ENCODE measurements at places on chromosomes 11 and 22.

GRCh38 chr22:42892156-42892555 is 35.1 kb upstream of the ARFGAP3 start:
- no peak for DNase-seq

DNA sequence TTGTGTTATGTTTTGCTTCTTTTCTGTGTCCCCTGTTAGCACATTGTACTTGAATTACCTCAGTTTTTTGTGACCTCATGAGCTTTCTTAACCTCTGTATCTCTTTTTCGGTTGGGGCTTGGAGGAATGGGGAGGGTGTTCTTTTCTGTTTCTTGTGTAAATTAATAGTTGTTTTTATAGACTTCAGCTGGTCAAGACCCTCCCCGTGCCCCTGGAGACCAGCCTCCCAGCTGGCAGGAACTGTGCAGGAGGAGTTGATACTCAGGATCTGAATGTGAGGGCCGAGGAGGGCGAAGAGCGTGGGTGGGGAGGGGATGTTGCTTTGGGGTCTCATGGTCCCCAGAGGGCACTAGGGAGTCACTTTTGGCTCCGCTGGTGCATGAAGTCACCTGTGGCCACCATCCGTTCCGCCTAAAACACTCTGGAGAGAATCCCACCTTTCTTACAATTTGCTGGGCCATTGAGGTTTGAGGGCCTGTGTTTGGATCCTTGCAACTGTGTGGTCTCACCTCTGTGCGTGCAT is 44.3 kb upstream of the NNMT start:
- DNase-seq = no peak

- DNase-seq = no peak
These were observed 18.1 kb upstream of the RASD2 start for GRCh38 chr22:35522225-35523149.

GRCh38 chr22:28939932-28940331 is 56.6 kb downstream of the ZNRF3 start:
- DNase-seq = no peak

DNA sequence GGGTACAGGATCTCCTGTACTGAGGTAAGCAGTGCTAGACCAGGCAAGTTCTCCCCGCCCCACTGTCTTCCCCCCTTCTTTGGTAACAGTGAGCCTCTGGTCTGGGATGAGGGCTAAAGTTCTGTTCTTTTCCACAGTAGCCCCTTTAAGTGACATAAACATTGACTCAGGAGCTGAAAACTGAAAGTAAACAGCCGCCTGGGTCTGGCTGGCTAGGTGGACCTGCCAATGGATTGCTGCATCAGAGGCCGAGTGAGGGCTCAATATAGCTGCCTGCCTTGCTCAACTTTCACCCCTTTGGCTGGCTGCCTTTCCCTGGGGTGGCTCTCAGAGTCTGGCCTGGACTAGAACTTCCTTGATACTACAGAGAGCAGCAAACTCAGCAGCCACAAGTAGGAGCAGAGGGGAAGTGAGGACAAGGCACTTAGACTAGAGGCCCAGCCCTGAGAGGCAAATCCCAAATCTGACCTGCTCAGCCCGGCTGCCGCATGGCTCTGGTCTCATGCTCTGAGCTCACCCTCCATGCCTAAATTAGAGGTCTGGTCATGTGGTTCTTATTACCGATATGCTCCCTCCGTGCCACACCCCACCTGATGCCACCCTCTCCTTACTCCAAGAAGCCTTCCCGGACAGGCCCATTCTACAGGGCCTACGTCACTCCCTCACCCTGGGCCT is 9.6 kb upstream of the UCP3 start:
- no peak for DNase-seq

DNA sequence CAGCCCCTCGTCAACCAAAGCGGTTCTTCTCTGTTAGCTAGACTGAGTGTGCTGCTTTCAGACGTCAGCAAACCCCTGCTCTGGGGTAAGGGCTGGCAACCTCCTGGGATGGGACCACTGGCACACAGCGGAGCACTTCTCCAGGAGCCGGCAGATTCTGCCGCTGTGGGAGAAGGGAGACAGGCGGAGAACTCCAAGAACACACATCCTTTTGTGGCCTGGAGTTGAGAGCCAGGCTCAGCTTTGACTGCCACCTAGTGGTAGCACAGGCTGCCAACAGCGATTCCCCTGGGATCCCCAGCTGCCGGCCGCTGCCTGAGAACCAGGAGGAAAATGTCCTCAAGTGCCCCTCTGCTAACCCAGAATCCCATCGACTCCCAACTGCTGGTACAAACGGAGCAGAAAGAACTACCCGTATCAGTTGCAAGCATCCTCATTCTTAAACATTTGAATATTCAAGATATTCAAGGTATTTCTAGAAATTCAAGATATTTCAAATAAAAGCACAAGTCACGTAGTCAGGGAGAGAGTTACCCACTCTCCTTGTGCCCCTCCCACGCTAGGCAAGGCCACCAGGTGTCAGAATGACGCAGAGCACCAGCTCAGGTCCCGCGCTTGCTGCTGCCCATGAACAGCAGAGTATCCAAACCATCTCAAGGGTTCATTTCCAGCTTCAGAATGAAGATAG is 4.9 kb downstream of the LTO1 start:
- peak; percentile 54 for DNase-seq

DNA sequence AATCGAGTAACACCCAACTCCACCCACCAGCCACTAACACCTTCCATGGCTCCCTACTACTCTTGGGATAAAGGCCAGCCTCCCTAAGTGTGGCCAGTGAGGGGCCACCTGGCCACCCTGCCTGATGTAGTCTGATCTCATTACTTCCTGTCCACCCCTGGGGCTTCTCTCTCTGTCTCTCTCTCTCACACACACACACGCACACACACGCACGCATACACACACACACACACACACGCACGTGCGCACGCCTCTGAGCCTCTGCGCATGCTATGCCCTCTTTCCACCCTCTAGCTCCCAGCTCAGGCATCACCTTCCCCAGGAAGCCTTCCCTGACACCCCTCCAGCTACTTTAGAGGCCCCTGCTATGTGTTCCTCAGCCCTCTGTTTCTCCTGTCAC is 3.9 kb downstream of the MFNG start:
- DNase-seq = no peak

GRCh38 chr11:94472916-94473799 is 20.5 kb downstream of the MRE11 start:
- no peak for DNase-seq

GRCh38 chr11:28140689-28141455 is 32.7 kb downstream of the METTL15 start:
- DNase-seq = no peak

GRCh38 chr22:29382580-29383302 is 5.6 kb downstream of the AP1B1 start:
- DNase-seq = no peak

DNA sequence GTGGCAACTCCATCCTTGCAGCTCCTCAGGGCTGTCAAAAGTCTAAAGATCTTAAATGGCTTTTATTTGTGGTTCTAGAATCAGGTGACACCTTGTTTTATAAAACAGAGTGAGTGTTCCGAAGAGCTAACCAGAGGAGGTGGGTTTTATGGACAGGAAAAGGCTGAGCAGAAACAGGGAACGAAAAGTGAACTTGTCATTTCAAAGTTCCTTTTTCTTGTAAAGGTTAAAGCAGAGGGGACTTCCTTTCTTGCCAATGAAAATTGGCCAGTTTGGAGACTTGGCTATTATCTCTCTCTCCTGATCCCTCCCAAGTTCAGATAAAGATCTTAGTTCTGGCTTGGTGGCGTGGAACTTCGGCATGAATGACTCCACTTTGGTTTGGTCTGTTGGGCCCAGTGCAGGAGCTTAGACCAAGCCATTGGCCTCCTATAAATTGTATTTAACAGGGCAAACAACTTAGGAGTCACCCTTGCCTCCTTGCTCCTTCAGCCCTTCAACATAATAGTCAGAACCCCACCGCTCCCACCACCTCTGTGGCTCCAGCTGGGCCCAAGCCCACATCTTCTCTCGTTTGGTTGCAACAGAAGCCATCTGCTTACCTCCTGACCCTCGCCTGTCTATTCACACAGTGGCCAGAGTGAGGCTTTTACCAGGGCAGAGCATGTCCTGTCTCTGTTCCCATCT is 102.4 kb upstream of the THY1 start:
- no peak for DNase-seq

GRCh38 chr11:72807021-72807693 is 7.1 kb upstream of the ATG16L2 start:
- no peak for DNase-seq

Measured in CMK (cell line).